Neuronal stem cell (in vitro differentiated cells): ENCODE measurements at places on chromosomes 2 and 18.

GRCh38 chr2:18598848-18599484 is 9.6 kb upstream of the NT5C1B start:
- no peak for DNase-seq

DNA sequence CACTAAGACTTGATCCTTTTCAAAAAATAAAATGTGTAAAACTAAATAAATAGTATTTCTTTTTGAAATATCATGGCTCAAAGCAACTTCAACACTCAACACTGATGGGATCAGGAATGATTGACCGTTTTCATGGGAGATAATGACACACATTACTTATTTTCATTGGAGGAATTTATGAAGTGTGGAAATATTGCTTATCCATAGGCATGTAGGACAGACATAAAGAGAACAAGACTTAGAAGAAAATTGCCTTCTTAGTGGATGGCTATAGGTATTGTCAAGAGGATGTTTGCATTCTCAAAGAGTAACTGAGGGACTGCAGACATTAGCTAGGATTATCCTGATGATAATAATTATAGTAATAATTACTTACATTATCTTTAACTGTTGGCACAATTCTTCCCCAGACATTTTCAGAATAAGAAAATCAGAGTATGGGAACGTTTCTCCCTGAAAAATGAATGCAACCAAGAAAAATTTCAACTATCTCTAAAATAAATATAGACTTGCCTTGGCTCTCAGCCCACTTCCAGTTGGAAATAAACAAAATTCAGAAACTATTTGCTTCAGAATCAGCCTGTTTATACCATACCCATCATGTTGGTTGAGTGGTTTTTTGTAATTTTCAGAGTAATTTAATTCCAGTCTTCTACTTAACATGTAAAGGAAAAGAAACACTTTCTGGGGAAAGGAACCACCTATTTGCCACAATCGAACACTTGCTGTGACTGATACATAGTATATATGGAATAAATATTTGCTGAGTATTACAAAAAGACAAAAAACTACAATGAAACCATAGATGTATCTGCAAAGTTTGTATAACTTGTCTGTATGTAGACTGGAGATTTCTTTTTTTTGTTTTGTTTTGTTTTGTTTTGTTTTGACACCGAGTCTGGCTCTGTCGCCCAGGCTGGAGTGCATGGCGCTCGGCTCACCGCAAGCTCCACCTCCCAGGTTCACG is 165.7 kb downstream of the TMX3 start:
- DNase-seq, result no peak

- no peak for DNase-seq
These were observed 434.5 kb upstream of the RAB12 start for GRCh38 chr18:8174771-8175170.

GRCh38 chr2:167875529-167875928 is 371.9 kb downstream of the STK39 start:
- no peak for DNase-seq

GRCh38 chr2:141417246-141417797 is 713.5 kb downstream of the LRP1B start:
- DNase-seq, result no peak

GRCh38 chr18:79424880-79425568 is 29.3 kb downstream of the NFATC1 start:
- no peak for DNase-seq
